ENCODE measurements at places on chromosomes 4 and X.

DNA sequence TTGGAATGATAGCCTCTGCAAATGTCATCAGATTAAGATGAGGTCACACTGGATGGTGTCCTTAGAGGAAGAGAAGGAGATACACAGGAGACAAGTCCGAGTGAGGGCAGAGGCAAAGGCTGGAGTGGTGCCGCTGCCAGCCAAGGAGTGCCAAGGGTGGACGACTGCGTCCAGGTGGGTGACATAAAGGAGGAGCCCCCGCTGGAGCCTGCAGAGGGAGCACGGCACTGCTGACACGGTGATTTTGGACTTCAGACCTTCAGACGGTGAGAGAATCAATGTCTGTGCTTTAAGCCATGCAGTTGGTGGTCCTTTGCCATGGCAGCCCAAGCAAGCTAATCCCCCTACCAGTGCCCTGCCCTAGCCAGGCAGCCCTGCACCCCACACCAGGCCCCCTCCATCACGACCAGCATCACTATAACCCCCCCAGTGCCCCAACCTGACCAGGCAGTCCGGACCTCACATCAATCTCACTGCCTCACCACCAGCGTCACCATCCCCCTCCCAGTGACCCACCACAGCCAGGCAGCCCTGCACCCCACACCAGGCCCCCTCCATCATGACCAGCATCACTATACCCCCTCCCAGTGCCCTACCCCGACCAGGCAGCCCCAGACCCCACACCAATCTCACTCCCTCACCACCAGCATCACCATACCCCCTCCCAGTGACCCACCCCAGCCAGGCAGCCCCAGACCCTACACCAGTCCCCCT lies 130.0 kb downstream of the HMX1 start:
- DNase-seq, result no peak

DNA sequence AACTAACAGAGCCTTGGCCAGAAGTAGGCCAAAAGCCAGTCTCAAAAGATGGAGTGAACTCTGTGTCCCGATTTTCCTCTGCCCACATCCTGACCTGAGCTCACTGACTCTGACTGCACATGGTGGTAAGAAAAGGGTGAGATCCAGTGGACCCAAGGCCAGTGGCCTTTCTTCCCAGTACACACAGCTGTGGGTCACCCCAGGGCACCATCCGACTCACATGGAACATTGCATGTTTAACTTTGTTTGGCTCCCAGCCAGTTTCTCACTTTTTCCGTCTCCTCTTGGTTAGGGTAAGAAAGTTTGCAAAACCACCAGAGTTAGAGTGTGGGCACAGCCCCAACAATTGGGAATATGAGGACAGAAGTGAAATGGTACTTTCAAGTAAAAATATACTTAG lies 69.8 kb downstream of the GAB1 start:
- no peak for DNase-seq

DNA sequence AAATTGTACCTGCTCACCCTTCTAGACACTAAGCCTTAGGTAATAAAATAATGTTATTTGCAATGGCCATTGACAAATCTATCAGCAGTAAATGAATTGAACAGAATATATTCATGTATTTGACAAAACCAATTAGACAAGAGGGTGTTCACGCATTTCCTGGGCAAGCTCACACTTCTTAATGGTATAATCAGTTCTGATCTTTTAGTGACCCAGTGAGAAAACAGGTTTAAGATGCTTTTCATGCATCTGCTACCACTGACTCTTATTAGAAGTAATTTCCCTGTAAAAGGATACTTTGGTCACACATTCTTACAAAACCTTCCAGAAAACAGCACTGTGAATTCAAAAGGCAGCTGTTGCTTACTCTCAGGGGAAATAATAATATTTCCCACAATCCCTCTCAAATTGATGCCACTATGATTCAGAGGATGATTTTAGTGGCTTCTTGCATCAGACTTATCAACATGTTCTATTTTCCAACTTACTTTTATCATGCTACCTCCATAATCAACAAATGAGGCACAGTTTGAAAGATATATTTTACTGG lies 313.9 kb upstream of the NWD2 start:
- DNase-seq, result no peak

DNA sequence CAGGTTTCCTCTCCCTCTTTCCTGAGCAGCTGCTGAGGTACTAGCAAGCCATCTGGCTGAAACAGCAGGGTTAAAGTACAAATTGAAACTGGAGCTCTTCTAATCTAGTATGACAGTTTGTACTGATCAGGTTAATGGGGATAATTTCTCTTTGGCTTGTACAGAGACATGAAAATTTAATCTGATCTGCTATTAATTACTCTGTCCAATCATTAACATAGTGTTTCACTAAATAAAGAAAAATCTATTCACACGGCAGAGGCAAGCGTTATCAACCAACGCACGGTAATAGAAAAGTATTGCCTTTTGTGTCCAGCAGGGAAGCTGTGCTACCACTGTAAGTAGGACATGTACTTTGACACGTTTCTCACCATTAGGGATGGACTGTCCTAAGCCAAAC lies 71.1 kb downstream of the IGSF1 start:
- no peak for DNase-seq

- peak; percentile 34 for DNase-seq
These were observed 6.5 kb downstream of the ZNF185 start for GRCh38 chrX:152904151-152905080.

DNA sequence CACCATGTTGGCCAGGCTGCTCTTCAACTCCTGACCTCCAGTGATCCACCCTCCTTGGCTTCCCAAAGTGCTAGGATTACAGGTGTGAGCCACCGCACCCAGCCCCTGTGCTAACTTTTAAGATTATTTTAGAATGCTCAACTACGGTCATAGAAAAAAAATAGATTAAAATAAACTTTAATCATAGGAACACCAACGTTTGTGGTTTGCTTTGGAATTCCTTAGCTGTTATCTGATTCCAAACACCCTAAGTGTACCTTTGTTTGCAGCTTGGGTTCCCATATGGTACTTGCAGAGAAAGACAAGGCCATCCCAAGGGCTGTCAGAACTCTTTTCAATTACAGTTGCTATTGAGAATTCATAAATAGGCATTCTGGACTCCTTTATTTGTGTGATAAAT lies 90.1 kb upstream of the EFHC2 start:
- DNase-seq, result no peak

- no peak for DNase-seq
These were observed 15.5 kb downstream of the CLDN22 start for GRCh38 chr4:183304538-183304937.

DNA sequence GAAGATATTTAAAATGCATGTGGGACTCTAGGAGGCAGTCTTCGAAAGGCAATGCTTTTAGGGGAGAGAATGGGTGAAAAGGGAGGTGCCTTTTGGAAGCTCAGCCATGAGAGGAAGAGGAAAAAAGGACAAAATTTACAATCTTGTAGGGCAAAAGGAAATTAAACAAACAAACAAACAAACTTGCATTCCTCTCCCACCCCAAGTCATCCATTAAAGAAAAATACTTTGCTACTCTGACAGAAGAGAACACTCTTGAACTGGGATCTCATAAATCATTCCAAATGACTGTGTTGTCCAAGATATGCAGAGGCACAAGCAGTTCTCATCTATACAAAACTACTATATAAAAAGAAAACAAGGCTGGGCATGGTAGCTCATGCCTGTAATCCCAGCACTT lies 46.7 kb downstream of the HELQ start:
- no peak for DNase-seq

GRCh38 chrX:103584596-103584995 lies 719 bp upstream of the TCEAL4 start:
- DNase-seq, result no peak

Measured in stimulated activated naive CD4-positive, alpha-beta T cell (primary cell).